Small intestine (tissue), 16 donors: ENCODE measurements at places on chromosomes 5 and 9.

DNA sequence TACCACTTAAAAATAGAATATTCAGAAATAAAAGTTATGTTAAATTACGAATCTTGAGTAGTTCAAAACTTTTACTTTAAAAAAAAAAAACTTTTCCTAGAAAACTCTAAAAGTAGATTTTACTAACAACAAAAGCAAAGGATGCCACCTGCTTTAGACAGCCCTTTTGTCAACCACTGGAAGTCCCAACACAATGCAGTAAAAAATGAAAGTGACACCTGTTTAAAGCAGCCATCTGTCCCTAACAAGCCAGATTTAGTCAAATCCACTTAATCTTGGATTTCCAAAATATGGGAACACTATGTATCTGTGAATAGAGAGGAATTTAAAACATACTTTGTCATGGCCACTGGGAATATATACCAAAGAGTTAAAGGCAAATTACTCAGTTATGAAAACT is 3.8 kb downstream of the RFX3 start:
- no peaks in the 10 kb centered on the region for H3K36me3 ChIP-seq
- H3K4me1 ChIP-seq: no peaks in the 10 kb centered on the region
- no peak for DNase-seq
- no peak overlapping the region for H3K27ac ChIP-seq

DNA sequence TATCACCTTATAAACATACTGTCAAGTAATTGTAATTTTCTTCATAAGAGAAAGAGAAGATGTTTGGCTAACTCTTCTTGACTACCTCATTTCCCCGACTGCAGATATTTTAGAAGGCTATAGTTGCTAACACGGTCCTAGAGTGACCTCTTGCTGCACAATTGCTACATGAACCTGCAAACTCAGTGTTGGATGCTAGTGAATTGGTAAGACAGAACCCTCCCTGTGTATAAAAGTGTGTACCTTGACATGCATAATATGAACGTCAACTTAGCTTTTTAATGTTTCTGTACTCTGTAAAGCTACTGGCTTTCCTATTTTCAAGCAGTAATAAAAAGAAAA is 46.7 kb upstream of the CER1 start:
- H3K4me1 ChIP-seq: no peaks in the 10 kb centered on the region
- DNase-seq: no peak
- H3K27me3 ChIP-seq: no peaks in the 10 kb centered on the region
- no peaks in the 10 kb centered on the region for H3K36me3 ChIP-seq
- H3K27ac ChIP-seq: no peak overlapping the region

GRCh38 chr5:69043655-69043996 is 50.2 kb upstream of the SLC30A5 start:
- H3K4me1 ChIP-seq: no peaks in the 10 kb centered on the region
- no peaks in the 10 kb centered on the region for H3K36me3 ChIP-seq
- H3K27me3 ChIP-seq: no peaks in the 10 kb centered on the region
- no peak overlapping the region for H3K27ac ChIP-seq
- H3K4me3 ChIP-seq: no peak overlapping the region

DNA sequence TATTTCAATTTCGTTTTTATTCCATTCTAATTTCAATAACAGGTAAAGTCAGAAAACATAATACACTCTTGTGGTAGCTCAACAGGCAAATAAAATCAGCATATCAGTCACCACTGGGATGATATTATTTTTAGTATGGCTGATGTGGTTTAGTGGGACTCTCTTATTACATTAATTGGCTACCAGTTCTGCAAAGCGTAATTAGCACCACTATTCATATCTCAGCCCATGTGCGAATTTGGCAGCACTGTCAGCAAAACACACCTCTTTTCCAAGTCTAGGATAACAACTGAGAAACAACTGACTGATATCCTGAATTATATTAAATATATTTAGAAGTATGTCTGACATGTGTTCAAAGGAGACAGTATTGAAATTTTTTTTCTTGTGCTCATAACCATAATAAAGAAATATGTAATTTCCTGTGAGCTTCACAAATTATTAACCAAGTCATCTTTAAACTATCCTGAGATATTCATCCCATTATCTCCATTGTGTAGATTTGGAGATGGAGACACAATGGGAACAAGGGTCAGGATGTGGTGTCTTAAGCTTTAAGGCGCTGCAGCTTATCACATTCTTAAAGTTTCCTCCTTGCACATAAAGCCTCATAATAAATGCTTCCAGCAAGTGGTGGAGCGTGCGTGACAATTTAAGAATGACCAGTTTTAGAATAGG is 212.4 kb downstream of the TLE1 start:
- no peak overlapping the region for H3K4me3 ChIP-seq
- no peaks in the 10 kb centered on the region for H3K4me1 ChIP-seq
- H3K27me3 ChIP-seq: no peaks in the 10 kb centered on the region
- H3K27ac ChIP-seq: no peak overlapping the region
- no peak for DNase-seq
- no peaks in the 10 kb centered on the region for H3K36me3 ChIP-seq

- no peak overlapping the region for H3K4me3 ChIP-seq
- no peak overlapping the region for H3K27ac ChIP-seq
- H3K36me3 ChIP-seq: no peaks in the 10 kb centered on the region
- no peaks in the 10 kb centered on the region for H3K27me3 ChIP-seq
- no peak for DNase-seq
- H3K4me1 ChIP-seq: no peaks in the 10 kb centered on the region
Measured at GRCh38 chr9:138070815-138071214, 193.2 kb downstream of the CACNA1B start.

DNA sequence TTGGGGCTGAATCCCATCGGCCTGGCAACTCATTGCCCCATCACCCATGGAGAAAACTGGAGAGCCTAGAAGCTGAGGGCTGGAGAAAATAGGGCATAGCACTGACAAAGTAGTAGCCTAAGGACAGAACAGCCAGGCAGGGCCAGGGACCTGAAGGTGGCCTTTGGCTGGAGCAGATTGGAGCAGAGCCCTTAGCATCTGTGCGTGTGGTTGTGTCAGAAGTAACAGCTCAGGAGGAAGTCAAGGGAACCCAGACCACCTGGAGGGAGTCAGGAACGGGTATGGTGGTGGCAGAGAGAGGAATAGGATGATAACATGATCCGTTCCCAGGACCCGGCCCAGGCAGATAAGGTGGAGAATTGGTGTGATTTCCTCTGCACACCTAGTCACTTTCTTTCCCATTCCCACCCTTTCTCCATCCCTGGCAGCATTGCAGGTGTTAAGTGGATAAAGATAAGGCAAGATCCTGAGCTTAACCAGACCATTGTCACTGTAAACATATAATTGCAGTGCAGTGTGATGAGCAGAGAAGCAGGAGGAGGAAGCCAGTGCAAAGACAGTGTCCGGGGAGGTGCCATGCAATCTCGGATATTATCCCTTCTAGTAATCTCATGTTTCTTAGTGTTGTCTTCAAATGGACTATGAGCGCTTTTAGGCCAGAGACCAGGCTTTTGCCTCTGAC is 67.0 kb downstream of the NDFIP1 start:
- no peak overlapping the region for H3K4me3 ChIP-seq
- no peak overlapping the region for H3K27ac ChIP-seq
- H3K27me3 ChIP-seq: no peaks in the 10 kb centered on the region
- DNase-seq: no peak
- H3K36me3 ChIP-seq: no peaks in the 10 kb centered on the region

DNA sequence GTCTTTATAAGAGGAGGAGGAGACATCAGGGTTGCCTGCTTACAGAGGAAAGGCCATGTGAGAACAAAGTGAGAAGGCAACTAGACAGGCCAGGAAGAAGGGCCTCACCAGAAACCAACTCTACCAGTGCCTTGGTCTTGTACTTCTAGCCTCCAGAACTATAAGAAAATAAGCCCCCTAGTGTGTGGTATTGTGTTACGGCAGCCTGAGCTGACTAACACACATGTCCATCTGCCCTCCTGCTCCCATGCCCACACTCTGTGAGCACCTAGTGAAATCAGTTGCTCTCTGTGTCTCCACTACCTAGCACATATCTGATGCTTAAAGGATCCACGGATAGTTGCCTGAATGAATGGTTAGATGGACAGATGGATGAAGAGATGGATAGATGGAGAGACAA is 6.9 kb downstream of the AK3 start:
- no peaks in the 10 kb centered on the region for H3K36me3 ChIP-seq
- H3K27ac ChIP-seq: no peak overlapping the region
- DNase-seq: no peak
- no peaks in the 10 kb centered on the region for H3K27me3 ChIP-seq
